ENCODE measurements at places on chromosomes 1 and 21.

DNA sequence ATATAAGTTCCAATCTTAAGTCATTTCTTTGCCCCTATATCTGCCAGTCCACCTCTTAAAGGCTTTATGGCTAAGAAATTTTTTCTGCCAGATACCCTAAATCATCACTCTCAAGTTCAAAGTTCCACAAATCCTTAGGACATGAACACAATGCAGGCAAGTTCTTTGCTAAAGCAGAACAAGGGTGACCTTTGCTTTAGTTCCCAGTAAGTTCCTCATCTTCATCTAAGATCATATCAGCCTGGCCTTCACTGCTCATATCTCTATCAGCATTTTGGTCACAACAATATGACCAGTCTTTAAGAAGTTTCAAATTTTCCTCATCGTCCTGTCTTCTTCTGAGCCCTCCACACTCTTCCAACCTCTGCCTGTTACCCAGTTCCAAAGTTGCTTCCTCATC, 402.2 kb upstream of the RUNX1 start:
- DNase-seq = no peak

DNA sequence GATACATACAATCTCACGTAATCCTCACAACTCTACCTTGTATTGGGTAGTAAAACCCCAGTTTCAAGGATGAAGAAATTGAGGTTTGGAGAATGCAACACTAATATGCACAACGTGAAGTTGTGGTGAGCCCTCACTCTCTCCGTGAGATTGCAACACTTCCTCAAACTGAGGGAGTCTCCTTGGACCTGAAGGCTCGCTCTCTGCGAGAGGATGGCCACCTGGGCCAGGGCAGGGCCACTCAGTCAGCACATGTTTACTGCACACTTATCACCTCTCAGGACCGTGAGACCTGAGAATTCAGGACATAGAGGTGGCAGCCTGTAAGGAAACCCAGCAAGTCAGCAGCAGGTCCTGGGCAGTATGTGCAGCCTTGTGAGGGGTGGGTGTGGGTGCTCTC, 8.7 kb downstream of the SH3BP5L start:
- DNase-seq = no peak

- DNase-seq = no peak
These were observed 58.4 kb upstream of the IFI44L start for GRCh38 chr1:78561856-78562255.

- DNase-seq = no peak
These were observed 128.0 kb downstream of the PSMG1 start for GRCh38 chr21:39055167-39055767.

DNA sequence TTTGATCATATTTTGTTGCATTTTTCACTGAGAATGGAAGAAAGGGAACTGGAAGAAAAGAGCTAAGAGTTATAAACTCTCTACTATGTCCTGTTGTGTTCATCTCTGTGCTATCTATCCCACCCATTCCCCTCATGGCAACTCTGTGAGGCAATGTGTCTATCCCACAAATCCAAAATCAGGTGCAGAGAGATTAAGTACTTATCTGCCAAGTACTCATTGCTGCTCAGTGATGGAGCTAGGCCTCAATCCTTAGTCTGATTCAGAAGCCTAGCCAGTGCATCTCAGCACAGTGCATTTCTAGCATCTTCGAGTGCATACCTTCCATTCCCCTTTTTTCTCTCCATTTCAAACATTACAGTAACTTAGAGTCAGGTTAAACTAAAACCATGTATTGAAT, 270.6 kb downstream of the TPR start:
- DNase-seq = no peak

- DNase-seq = no peak
These were observed 56.8 kb downstream of the PRDM16 start for GRCh38 chr1:3125546-3126368.

DNA sequence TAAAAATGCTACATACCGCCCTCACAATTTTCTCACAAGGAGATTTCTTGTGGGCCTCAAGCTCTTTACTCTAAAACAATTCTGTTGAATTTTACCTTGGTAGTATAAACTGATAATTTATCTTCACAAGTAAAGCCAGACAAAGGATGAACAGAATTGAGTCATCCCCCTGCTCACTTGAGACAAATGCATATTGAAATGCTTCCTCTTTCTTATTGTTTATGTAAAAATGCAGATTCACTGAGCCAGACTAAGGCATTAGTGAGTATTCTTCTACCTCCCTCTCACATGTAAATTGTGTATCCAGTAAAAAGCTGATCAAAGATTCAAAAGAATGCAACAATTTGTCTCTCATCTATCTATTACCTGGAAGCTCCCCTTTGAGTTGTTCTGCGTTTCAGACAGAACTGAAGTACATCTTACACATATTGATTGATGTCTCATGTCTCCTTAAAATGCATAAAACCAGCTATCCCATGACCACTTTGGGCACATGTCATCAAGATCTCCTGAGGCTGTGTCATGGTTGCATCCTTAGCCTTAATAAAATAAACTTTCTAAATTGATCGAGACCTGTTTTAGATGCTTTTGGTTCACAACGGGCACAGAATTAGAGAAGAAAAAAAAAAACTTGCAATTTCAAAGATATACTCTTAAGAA, 743.1 kb upstream of the B3GALT2 start:
- no peak for DNase-seq

GRCh38 chr1:60890664-60891063, 191.7 kb upstream of the NFIA start:
- no peak for DNase-seq

- no peak for DNase-seq
These were observed 114.8 kb downstream of the DNAH14 start for GRCh38 chr1:225044258-225044657.

- peak; percentile 70 for DNase-seq
These were observed 17.7 kb downstream of the NENF start for GRCh38 chr1:212450331-212450881.

DNA sequence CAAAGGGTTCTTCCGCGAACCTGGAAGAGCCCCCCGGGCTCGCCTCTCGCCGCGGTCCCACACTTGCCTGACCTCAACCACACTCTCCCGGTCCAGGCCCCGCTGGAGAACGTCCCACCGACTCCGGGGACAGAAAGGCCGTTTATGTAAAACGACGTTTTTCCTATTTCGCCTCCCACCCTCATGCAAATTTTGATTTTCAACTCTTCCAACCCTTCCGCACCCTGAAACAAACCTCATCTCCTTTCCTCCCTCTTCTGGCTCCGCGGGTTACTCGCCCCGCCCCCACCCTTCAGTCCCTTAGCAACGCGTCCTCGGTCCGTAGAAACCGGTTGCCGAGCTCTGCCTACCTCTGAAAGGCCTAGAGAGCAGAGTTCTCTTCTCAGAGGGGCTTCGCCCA, at the start of gene C1orf141:
TSS of gene C1orf141 (minus strand) at position 276 of the 400 bp plus-strand sequence. CDS start 7,730 bp downstream, outside the sequence.
- no peak for DNase-seq

DNA sequence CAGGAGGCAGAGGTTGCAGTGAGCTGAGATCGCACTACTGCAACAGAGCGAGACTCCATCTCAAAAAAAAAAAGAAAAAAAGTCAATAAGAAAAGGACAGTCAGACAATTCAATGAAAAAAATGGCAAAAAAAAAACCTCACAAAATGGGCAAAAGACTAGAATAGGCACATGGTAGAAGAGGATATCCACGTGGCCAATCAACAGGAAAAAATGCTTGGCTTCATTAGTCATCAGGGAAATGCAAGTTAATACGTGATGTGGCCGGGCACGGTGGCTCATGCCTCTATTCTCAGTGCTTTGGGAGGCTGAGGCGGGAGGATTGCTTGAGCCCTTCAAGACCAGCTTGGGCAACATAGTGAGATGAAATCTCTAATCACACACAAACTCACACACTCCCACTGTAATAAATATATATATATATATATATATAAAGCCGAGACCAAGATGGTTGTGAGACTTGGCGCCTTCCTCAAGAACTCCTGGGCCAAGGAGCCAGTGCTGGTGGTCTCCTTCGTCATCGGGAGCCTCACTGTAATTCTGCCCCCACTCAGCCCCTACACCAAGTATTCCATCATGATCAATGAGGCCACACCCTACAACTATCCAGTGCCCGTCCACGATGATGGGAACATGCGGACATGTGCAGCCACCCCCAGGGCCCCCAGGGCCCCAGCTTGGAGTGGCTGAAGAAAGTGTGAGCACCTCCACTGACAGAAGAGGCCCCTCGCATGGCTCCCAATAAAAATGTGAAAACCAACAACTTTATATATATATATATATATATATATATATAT, 22.9 kb upstream of the LEFTY2 start:
- DNase-seq = no peak
